ENCODE measurements at places on chromosomes 4 and X.

- DNase-seq = no peak
Observed at GRCh38 chr4:184849185-184849584, 23.4 kb upstream of the ACSL1 start.

DNA sequence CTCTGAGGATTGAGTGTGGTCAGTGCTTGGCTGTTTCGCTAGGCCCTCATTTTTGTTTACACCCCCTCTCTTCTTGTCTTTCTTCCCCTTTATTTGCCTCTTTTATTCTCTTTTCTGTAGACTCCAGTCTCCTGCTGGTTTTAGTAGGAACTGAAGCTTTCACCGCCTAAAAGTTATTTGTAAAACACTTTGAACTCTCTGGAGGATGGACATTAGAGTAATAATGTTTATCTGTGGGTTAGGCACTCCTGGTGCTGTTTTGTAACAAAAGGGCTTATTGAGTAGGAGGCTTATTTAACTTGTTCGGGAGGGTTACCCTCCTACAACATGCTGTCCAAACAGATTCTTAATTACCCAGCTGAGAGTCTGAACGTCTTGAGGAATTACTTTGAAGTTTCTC is 1.6 kb upstream of the ARHGAP10 start:
- DNase-seq = no peak

DNA sequence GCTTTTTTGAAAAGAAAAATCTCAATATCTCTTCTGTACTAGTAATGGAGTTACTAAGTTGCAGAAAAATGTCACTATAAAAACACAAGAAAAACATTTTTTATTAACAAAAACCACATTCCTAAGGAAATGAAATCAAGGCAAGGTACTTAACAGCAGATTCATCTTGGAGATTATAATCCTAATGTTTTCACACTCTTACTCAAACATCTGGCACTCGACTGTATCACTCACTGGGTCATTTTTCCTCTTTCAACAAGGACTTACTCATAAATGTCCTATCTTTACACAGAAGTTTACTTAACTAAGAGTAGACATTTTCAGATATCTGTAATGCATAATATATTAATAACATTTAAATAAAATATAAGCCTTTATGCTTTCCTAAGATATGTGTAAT is 216.6 kb downstream of the NR3C2 start:
- DNase-seq = no peak

DNA sequence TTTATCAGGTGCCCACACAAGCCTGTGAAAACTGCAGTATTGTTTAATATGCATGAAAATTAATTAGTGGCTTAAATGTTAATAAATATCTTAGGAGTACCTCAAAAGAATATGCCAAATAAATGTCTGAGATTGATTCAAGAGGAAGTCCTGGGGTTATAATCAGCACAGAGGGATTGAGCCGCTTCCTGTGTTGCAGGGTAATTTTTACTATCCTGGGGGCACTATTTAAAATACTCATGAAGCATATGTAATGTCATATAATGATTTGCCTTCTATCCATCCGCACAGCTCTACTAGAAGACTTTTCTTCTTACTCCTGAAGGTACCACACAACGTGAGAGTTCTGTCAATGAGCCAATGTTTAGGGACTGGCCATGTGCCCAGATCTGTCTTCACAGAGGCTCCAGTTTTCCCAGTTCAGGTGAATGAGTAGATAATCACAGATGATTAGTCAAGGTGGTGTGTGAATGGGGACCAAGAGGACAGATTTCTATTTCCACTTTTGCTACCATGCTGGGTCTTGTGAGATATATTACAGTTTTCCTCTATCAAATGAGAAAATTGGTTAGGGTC is 233.3 kb downstream of the USP46 start:
- DNase-seq = no peak

DNA sequence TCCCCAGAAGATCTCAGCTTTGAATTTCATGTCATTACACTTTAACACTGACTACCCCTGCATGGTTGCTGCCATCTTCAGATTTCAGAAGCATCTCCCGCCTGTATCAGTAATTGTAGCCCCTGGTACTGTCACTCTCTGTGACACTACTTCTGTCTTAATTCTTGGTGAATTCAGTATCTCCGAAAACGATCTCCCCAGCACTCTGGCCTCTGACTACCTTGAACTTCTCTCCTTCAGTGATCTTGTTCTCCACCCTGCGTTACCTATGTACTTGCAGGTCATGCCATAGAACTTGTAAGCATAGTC is 53.8 kb upstream of the ABCG2 start:
- no peak for DNase-seq
